ENCODE measurements at places on chromosomes 16 and 17. TPM values are rescaled to one million over a fixed set of nuclear protein-coding genes. Genes with fewer than 3 reads are reported as not detected.

DNA sequence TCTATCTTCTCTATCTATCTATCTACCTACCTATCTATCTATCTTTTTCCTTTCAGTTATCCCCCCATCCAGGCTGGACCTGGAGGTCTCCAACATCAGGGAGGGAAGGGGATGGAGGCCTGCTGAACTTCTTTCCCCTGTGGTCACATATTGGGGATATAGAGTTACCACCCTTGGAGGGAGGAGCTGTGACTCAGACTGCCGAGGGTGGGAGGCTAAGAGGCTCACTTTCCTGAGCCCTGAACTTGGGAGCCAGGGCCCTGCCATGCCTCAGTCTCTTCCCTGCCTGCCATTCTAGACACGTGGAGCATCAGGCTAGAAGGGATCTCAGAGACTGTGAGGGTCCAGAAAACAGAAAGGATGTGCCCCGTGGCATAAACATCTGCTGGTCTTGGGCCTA lies 8.4 kb downstream of the LRRC3C start:
- peaks cover 11% of the 10 kb centered on the region for H3K4me1 ChIP-seq
- no peaks in the 10 kb centered on the region for H3K36me3 ChIP-seq
- no peak overlapping the region for H3K4me3 ChIP-seq
- no peak overlapping the region for H3K27ac ChIP-seq
- no peaks in the 10 kb centered on the region for H3K27me3 ChIP-seq

GRCh38 chr17:29043539-29044145 lies 701 bp downstream of the PIPOX start:
- H3K4me1 ChIP-seq: peaks cover 7% of the 10 kb centered on the region
- DNase-seq: no peak
- H3K27ac ChIP-seq: no peak overlapping the region
- peaks cover 6% of the 10 kb centered on the region for H3K27me3 ChIP-seq

DNA sequence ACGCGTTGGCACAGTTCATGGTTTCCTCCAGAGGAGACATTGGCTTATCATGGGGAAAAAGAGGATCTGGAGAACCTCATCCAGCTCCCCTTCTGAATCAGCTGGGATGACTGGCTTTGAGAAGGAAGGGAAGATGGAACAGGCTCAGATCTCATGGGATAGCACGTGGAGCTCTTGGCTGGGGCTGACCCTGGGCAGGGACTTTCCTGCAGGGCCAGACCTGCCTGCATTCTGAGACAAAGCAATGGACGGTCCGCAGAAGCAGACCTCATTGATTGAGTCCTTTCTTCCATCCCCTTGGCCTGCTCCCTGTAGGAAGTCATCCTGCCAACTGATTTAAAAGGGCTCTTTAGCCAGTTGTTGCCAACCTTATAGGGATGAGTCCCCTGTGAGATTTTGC lies 26.2 kb downstream of the PLCD3 start:
- H3K27me3 ChIP-seq: no peaks in the 10 kb centered on the region
- DNase-seq: no peak
- peaks cover 53% of the 10 kb centered on the region for H3K36me3 ChIP-seq
- no peak overlapping the region for H3K4me3 ChIP-seq

DNA sequence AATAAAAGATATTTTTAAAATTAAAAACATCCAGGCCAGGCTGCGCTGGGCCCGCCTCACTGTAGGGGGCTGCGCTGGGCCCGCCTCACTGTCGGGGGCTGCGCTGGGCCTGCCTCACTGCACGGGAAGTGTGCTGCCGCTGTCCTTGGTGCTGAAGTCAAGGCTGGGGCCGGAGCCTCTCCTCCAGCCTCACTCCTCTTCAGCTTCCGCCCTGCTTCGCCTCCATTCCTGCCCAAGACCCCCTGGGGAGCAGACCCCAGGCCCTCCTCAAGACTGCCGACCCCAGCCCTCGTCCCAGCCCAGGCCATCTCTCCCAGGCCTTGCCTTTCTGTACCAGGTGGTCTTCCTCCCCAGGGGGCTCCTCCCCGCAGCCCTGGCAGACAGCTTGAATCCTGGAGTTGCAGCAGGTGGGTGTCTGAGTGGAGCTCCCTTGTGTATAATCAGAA lies 26.2 kb downstream of the ENDOV start:
- H3K27me3 ChIP-seq: peaks cover 6% of the 10 kb centered on the region
- no peaks in the 10 kb centered on the region for H3K36me3 ChIP-seq
- DNase-seq: no peak
- no peak overlapping the region for H3K4me3 ChIP-seq
- no peaks in the 10 kb centered on the region for H3K4me1 ChIP-seq

- peaks cover 74% of the 10 kb centered on the region for H3K27me3 ChIP-seq
- DNase-seq: no peak
- H3K4me3 ChIP-seq: no peak overlapping the region
- no peaks in the 10 kb centered on the region for H3K4me1 ChIP-seq
- H3K36me3 ChIP-seq: no peaks in the 10 kb centered on the region
- H3K27ac ChIP-seq: no peak overlapping the region
Measured at GRCh38 chr17:74524653-74525464, 6.4 kb downstream of the CD300LB start.

Gene C17orf67
- 0.84 TPM for total RNA-seq

GRCh38 chr17:10802496-10803284 lies 1.2 kb downstream of the TMEM238L start:
- no peak overlapping the region for H3K27ac ChIP-seq
- no peak for DNase-seq
- no peaks in the 10 kb centered on the region for H3K4me1 ChIP-seq
- H3K36me3 ChIP-seq: no peaks in the 10 kb centered on the region
- H3K27me3 ChIP-seq: no peaks in the 10 kb centered on the region

Gene ZNF423
- total RNA-seq: 0.22 TPM

Gene RHBDF2
- 61.1 TPM for total RNA-seq

DNA sequence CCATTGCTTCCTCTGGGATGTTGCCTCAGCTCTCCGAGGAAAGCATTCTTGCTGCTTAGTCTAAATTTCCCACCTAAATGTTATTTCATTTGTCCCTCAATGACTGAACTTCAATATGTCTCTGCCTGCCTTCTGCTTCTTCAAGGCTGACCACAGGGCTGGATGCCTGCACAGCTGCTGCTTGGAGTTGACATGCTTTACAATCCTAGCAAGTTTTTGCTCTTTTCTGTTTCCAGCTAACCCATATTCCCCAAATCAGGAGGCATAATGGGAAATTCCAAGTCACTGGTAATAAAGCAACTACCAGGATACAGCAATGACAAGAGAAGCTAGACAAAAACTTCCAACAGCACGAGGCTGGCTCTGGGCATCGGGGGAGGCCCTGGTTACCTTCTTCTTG lies 48.9 kb downstream of the GTF3C1 start:
- no peaks in the 10 kb centered on the region for H3K27me3 ChIP-seq
- DNase-seq: no peak
- H3K27ac ChIP-seq: no peak overlapping the region
- no peaks in the 10 kb centered on the region for H3K4me1 ChIP-seq

GRCh38 chr16:87586201-87586782 lies 16.0 kb upstream of the JPH3 start:
- H3K36me3 ChIP-seq: no peaks in the 10 kb centered on the region
- H3K27ac ChIP-seq: no peak overlapping the region
- H3K27me3 ChIP-seq: peaks cover 20% of the 10 kb centered on the region
- H3K4me3 ChIP-seq: no peak overlapping the region
- DNase-seq: no peak
- H3K4me1 ChIP-seq: peaks cover 15% of the 10 kb centered on the region

DNA sequence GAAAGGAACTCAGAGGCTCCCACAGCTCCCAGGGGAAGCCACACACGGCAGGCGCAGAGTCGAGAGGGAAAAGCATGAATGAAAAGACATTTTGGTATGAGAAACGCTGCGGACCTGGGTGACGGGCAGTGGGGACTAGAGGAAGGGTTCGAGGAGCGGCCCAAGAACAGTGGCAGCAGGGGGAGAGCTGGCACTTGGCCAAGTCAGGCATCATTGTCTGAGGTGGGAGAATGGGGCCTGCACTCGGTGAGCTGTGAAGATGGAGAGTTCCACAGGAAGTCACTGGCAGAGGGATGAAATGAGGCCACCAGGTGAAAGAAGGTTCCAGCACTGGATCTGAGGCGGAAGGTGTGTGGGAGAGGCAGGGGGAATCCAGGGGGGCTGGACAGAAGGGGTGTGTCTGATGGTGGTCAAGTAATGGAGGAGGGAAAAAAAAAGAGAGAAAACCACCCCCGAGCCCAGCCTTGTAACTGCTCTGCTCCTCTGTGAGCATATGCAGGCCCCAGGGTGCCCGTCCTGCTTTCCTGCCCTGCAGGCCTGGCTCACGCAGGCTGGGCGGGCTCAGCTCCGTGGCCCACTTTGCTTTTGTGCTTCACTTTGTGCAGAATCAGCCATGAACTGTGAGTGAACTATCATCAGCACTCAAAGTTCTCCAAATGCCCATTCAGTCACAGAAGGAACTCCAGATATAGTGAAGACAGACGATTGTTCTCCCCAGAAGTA lies 31.8 kb downstream of the TMEM204 start:
- H3K27ac ChIP-seq: no peak overlapping the region
- no peaks in the 10 kb centered on the region for H3K4me1 ChIP-seq
- peaks cover 2% of the 10 kb centered on the region for H3K36me3 ChIP-seq
- no peak for DNase-seq
- H3K4me3 ChIP-seq: no peak overlapping the region

Gene KRT33B
- not detected for total RNA-seq

Gene AGRP
- total RNA-seq: not detected

- no peak overlapping the region for H3K27ac ChIP-seq
- H3K4me1 ChIP-seq: peaks cover 5% of the 10 kb centered on the region
- no peaks in the 10 kb centered on the region for H3K36me3 ChIP-seq
- no peak overlapping the region for H3K4me3 ChIP-seq
Measured at GRCh38 chr16:19307587-19308241, 22.2 kb downstream of the CLEC19A start.

DNA sequence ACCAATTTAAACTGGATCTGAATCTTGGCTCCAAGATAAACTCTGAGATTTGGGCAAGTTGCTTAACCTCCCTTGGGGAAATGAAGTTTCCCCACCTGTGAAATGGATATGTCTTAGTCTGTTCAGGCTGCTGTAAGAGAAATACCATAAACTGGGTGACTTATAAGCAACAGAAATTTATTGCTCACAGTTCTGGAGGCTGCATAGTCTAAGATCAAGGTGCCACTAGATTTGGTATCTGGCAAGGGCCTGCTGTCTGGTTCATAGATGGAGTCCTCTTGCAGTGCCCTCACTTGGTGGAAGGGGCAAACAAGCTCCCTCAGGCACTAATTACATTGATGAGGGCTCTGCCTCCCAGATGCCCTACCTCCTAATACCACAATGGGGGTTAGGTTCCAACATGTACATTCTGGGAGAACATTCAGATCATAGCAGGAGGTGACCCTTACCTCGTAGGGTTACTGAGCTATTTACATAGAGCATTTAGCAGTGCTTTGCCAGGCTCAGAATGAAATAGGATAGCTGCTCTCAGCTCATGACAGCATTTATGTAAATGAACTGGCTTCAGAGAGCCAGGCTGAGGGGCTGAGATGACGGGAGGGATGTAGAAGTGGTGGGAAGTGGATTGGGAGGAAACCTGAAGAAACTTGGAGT lies 83.9 kb downstream of the SPECC1 start:
- H3K27me3 ChIP-seq: no peaks in the 10 kb centered on the region
- H3K4me3 ChIP-seq: no peak overlapping the region
- no peak overlapping the region for H3K27ac ChIP-seq
